ENCODE measurements at places on chromosomes 13 and 19. TPM values are rescaled to one million over a fixed set of nuclear protein-coding genes. Genes with fewer than 3 reads are reported as not detected.

The TNFRSF19 gene
- 0.80 TPM for total RNA-seq

The RASAL3 gene
- total RNA-seq = not detected

The HSPB6 gene
- 0.15 TPM for total RNA-seq

The CYP4F22 gene
- total RNA-seq = 0.08 TPM

The ATG4D gene
- 33.9 TPM for total RNA-seq

The GJB2 gene
- 409 TPM for total RNA-seq

The ZNF564 gene
- total RNA-seq = 2.6 TPM

The KLK14 gene
- 0.23 TPM for total RNA-seq

The PRSS57 gene
- not detected for total RNA-seq

The KMT2B gene
- total RNA-seq = 6.4 TPM

The SCGB2B2 gene
- total RNA-seq = 0.08 TPM

The KBTBD6 gene
- total RNA-seq = 6.3 TPM

The GAPDHS gene
- total RNA-seq = not detected

The ZNF865 gene
- total RNA-seq = 3.7 TPM

The FBL gene
- total RNA-seq = 255 TPM

The DPF1 gene
- 2.3 TPM for total RNA-seq

The CGB8 gene
- total RNA-seq = not detected

The ING1 gene
- total RNA-seq = 8.2 TPM

The SOX1 gene
- total RNA-seq = not detected

The HSD17B14 gene
- total RNA-seq = 1.2 TPM

The PSPN gene
- total RNA-seq = 0.62 TPM

Measured in hair follicular keratinocyte (primary cell).